ENCODE measurements at places on chromosomes 7 and 10.

DNA sequence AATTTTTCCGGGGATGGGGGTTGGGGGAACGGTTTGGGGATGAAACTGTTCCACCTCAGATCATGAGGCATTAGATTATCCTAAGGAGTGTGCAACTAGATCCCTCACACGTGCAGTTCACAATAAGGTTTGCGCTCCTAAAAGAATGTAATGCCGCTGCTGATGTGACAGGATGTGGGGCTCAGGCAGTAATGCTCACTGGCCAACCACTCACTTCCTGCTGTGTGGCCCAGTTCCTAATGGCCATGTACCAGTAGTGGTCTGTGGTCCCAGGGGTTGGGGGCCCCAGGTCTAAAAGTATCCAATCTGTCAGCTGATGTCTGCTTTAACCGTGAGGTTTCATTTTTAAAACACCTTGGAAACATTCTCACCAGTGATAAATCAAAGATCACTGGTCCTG is 2.2 kb downstream of the STN1 start:
- H3K27me3 ChIP-seq, result no peaks in the 10 kb centered on the region
- DNase-seq, result peak; percentile 40
- H3K36me3 ChIP-seq, result peaks cover 39% of the 10 kb centered on the region
- H3K27ac ChIP-seq, result peak overlapping the region; percentile 90
- peaks cover 56% of the 10 kb centered on the region for H3K4me1 ChIP-seq
- H3K4me3 ChIP-seq, result peak overlapping the region; percentile 96

- H3K4me3 ChIP-seq, result no peak overlapping the region
- H3K36me3 ChIP-seq, result peaks cover 66% of the 10 kb centered on the region
- DNase-seq, result no peak
- peak overlapping the region; percentile 33 for H3K27ac ChIP-seq
Measured at GRCh38 chr10:79355420-79356017, 8.2 kb downstream of the PPIF start.

DNA sequence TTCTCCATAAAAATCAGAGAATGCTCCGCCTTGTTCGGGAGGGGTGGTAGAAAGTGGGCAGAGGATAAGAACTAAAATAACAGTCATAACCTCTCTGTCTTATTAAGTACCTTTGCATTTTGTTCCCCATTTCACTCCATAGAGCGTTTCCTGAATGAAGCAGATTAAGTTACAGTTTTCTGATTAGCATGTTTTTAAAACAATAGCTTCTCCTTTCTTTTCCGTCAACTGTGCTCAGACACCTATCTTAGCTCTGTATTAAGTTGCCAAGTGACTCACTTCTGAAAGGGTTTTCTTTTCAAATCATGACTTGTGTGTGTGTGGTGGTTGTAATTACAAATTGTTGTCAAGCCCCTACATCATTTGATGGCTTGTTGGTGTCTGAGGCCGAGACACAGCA is 1.4 kb downstream of the HABP2 start:
- no peak overlapping the region for H3K27ac ChIP-seq
- H3K27me3 ChIP-seq, result peaks cover 23% of the 10 kb centered on the region
- H3K36me3 ChIP-seq, result no peaks in the 10 kb centered on the region
- no peak overlapping the region for H3K4me3 ChIP-seq

GRCh38 chr10:55631071-55631654 is 729.9 kb downstream of the ZWINT start:
- H3K36me3 ChIP-seq, result peaks cover 2% of the 10 kb centered on the region
- H3K27me3 ChIP-seq, result peaks cover 35% of the 10 kb centered on the region
- no peak overlapping the region for H3K27ac ChIP-seq
- H3K4me1 ChIP-seq, result no peaks in the 10 kb centered on the region

Measured in activated CD4-positive, alpha-beta T cell treated with anti-CD3 and anti-CD28 coated beads for 36 hours (primary cell).